Bronchial epithelial cell (primary cell): ENCODE measurements at places on chromosomes 1 and 21.

DNA sequence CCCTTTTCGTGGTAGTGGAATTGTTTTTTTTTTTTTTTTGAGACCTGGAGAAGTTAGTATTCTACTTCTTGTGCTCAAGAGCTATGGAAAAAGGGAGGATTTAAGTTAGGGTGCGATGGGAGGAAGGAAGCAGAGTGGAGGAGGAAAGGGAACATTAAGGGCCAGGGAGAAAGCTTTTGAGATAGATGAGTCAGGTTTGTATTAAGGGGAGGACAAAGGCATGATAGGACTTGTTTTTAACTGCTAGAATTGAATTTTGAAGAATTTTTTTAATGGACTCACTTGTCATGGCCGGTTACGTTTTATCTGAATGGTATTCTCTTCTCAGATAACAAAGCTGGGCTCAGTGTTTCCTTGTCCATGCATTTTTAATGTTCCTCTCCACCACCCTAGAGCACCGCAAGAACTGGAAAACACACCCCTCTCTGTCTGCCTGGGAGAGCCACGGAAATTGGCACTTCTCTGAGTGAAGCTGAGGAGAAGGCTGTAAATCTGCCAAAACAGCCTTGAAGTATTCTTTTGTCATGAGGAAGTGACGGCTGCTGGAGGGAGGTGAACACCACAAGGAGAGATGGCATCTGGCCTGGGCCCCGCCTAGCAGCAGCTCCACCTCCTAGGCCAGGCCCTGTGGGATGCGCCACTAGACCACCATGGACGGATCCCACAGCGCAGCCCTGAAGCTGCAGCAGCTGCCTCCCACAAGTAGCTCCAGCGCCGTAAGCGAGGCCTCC lies 3.5 kb downstream of the NIPAL3 start:
- DNase-seq: peak; percentile 85

DNA sequence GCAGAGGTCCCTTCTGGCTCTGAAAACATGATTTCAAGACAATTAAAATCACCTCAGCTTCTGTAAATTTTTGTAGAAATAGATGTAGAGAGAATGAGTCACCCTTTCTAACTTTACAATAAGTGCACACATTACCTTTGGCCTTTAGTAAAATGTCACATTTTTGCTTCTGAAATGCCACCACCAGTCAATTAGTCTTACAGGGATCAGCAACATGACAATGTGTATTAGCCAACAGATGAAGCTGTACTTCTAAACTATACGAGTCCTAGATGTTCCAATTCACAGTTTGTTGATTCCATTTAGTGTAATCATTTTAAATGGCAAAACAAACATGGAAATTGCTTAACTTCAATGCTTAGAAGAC lies 23.1 kb downstream of the C21orf91 start:
- DNase-seq: no peak

DNA sequence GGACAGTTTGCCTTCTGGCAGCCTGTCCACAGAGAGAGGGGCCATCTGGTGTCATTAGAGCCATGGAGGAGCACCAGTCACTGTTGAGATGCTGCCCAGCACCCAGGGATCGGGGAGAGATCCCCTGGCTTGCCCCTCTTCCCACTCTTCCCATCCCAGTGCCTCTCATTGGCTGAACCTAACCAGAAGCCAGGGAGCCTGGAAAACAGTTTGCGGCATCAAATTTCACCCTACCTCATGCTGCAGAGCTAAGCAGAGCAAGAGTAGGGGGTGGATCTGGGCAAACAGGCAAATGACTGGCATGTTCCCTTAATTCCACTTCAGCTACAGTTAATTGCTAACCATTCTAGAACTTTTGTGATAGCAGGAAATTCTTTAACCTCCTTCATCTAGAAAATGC lies 19.1 kb downstream of the TRAF5 start:
- no peak for DNase-seq

- no peak for DNase-seq
Observed at GRCh38 chr1:201667479-201667878, 128.6 kb downstream of the NAV1 start.

DNA sequence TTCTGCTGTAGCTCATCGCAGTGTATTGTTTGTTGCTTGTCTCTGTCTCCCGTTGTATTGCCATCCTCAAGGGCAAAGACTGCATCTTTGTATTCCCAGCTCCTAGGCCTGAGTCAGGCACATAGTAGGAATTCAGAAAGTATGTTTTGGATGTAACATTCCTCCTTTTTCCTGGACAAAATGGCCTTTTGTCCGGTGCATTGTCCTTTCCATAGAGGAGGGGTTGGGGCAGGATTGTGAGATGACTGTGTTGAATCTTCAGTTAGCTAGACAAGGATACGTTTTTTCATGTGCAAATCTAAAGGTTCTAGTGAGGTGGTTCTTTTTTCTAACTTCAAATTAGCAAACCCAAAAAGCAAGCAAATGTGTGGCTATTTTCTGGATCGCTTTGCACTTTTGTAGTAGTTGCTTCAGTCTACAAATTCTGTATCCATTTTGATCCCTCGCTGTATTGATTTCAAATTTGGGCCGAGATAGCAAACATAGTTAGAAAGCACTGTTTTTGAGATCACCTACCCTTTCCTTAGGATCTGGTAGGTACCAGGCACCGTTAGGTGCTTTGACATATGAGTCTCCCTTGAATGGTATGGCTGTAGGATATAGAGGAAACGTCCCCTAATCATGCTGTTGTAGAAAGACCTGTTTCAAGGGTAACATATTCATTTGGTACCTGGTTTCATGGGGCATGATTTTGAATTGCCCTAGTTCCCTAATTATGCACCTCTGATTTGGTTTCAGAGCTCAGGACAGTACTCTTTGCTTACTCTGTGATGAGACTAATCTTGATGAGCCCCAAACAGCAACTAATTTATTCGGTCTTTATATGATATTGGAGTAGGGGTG lies 1.2 kb downstream of the PPP1R8 start:
- DNase-seq: peak; percentile 5
